ENCODE measurements at places on chromosomes 6 and 20. TPM values are rescaled to one million over a fixed set of nuclear protein-coding genes. Genes with fewer than 3 reads are reported as not detected.
A peak's percentile ranks its signal among the peaks of the same experiment; 100 is the strongest.

ABHD16B gene
- not detected for total RNA-seq

PAX1 gene
- total RNA-seq, result not detected

TLDC2 gene
- total RNA-seq, result not detected

SERAC1 gene
- 4.9 TPM for total RNA-seq

GRCh38 chr6:14286144-14286543 is 168.6 kb downstream of the CD83 start:
- no peak for DNase-seq

- DNase-seq, result peak; percentile 70
Observed at GRCh38 chr6:130575971-130576370, 210.2 kb downstream of the TMEM200A start.

DNA sequence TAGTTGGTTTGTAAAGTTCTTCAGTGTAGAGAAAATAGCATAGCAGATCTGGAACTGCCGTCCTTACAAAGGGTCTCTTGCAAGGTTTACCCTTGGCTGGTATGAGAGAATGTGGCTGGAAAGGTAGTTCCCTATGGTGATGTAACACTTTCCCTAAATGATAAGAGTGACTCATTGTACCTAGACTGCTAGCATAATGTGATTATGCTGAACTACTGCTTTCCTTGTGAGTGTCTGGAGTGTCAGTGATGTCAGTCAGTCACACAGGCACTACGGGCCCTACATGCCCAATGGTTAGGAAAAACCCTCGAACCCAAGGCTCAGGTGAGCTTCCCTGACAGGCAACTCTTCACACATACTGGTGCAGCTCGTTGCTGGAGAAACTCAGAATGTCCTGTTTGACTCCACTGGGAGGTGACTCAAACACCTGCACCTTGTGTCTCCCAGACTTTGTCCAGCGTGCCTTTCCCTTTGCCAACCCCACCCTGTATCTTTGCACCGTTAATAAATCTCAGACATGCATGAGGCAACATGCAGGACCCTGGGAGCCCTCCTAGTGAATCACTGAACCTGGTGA is 28.4 kb upstream of the LY86 start:
- DNase-seq, result no peak

GRCh38 chr20:46999801-47000465 is 105.3 kb downstream of the EYA2 start:
- no peak for DNase-seq

- no peak for DNase-seq
Observed at GRCh38 chr6:37369321-37370201, 15.8 kb downstream of the RNF8 start.

GRCh38 chr6:116387374-116387773 is 16.6 kb downstream of the DSE start:
- no peak for DNase-seq

GRCh38 chr20:4064144-4064909 is 49.0 kb upstream of the RNF24 start:
- DNase-seq, result no peak

- no peak for DNase-seq
Observed at GRCh38 chr20:36854348-36855240, 21.3 kb upstream of the TLDC2 start.

DNA sequence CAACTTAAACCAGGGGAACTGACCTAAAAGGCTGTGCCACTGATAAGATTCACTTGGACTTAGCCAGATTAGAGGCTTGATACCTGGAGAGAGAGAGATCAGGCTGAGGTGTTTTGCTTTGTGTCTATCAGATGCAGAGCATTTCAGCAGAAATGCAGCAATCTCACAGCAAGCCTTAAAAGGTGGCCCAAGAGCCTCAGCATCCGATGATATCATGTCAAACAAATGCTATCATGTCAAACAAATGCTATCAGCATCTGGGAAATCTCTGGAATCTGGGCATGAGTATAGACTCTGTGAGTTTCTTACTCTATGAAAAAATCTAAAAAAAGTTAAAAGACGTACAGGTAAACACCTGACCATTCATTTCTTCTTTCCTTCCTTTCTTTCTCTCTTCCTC is 718.9 kb downstream of the EYS start:
- DNase-seq, result no peak

DNA sequence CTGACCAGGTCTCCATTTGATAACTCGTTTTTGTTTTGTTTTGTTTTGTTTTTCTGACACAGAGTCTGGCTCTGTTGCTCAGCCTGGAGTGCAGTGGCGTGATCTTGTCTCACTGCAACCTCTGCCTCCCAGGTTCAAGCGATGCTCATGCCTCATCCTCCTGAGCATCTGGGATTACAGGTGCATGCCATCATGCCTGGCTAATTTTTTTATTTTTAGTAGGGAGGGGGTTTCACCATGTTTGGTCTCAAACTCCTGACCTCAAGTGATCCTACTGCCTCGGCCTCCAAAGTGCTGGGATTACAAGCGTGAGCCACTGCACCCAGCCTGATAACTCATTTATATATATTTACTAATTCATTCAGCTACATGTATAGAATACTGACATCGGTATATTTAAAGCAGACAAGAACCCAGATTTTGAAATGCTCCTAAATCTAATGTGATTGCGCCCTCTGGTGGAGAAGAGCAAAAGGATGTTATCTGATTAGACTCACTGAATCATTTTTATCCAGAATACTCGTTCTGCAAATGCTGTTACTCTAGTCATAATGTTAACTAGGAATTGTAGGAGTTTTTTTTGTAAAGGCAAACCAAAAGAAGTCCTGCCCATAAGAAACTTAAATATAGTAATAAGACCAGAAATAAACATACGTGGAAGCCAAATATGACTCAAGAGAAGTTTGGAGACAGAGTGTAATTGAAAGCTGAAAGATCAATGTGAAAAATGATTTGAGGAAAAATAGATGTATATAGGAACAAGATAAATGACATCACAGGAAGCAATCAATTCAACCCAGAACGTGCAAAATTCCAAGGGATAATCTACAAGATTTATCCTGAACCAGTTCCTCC is 5.3 kb upstream of the COL12A1 start:
- DNase-seq, result peak; percentile 56

- no peak for DNase-seq
Observed at GRCh38 chr6:151464702-151465101, 12.8 kb upstream of the RMND1 start.
